Diencephalon (tissue), 1 donor: ENCODE measurements at places on chromosomes 3 and 15. TPM values are rescaled to one million over a fixed set of nuclear protein-coding genes. Genes with fewer than 3 reads are reported as not detected.

Gene PCSK6
- 17.8 TPM for total RNA-seq

Gene CYP1A2
- not detected for total RNA-seq

Gene GASK1A
- 9.9 TPM for total RNA-seq

Gene CCNB2
- total RNA-seq: 11.8 TPM

Gene TMC3
- 0.23 TPM for total RNA-seq

Gene GOLGA8S
- total RNA-seq: 0.23 TPM

Gene PATL2
- not detected for total RNA-seq

Gene FOXB1
- total RNA-seq: 2.1 TPM

Gene SOX14
- 1.4 TPM for total RNA-seq

Gene KLHL25
- total RNA-seq: 33.0 TPM

Gene ANKRD63
- 2.3 TPM for total RNA-seq

Gene CHRM5
- total RNA-seq: 10.6 TPM

Gene CLRN1
- not detected for total RNA-seq

Gene CASR
- 0.69 TPM for total RNA-seq

Gene SLC2A2
- not detected for total RNA-seq

Gene FEZF2
- total RNA-seq: 1.6 TPM

Gene SV2B
- 30.2 TPM for total RNA-seq

Gene WDR93
- total RNA-seq: 2.1 TPM

Gene CPN2
- total RNA-seq: not detected

Gene CERS3
- under 0.01 TPM for total RNA-seq

Gene RBPMS2
- 0.46 TPM for total RNA-seq
